ENCODE measurements at places on chromosomes 7 and 10.

DNA sequence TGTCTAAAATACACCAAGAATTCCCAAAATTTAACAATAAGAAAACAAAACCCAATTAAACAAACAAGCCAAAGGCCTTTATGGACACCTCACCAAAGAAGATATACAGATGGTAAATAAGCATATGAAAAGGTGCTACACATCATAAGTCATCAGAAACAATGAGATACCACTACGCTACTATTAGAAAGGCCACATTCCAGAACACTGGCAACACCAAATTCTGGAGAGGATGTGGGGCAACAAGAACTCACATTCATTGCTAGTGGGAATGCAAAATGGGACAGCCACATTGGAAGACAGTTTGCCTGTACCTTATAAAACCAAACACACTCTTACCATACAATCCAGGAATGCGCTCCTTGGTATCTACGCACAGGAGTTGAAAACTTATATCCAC lies 291.4 kb downstream of the TNS3 start:
- no peak for DNase-seq

DNA sequence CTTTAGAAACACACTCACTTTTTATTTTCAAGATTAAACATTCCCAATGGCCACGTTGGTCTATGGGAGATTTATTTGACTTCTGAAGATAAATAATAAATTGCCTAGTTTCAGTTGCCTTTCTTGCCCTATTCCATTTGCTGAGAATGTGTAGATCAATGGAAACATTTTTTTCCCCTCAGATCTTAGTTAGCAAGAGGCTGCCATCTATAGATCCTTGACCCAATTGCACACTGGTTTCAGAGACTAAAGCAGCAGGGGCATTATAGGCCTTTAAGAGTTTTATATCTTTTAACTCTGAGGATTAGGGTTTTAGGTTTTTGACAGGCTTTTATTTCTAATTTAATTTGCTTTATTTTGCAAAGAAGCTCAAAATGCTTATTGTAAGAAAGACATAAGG lies 163.2 kb upstream of the GPR26 start:
- no peak for DNase-seq

GRCh38 chr10:30816159-30816819 lies 186.7 kb upstream of the LYZL2 start:
- DNase-seq = no peak

DNA sequence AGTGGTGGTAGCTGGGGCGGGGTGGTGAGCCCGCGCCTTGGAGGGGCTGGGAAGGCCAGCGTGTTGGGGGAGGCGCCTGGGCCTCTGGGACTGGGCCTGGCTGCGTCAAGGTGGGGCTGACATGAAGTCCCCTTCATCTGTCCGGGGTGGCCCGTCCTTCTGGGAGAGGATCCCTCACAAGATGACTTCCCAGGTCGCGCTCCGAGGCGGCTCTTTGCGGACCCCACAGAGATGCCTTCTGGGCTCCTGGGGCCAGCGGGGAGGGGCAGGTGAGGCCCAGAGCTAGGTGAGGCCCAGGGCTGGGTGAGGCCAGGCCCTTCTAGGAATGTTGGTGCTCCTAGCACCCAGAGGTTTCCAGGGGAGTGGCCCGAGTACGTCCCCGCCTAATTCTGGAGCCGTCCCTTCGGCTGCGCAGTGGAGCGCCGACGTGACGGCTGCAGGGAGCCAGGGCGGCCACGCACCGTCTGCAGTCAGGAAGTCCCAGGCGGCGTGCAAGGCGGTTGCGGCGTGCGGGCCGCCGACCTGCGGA lies 58.2 kb upstream of the NUPR2 start:
- no peak for DNase-seq

Measured in activated naive CD4-positive, alpha-beta T cell treated with anti-CD3 and anti-CD28 coated beads, Interleukin-2, amount 50 U/mL, for 16 hours (primary cell).